ENCODE measurements at places on chromosomes 6 and 20.

DNA sequence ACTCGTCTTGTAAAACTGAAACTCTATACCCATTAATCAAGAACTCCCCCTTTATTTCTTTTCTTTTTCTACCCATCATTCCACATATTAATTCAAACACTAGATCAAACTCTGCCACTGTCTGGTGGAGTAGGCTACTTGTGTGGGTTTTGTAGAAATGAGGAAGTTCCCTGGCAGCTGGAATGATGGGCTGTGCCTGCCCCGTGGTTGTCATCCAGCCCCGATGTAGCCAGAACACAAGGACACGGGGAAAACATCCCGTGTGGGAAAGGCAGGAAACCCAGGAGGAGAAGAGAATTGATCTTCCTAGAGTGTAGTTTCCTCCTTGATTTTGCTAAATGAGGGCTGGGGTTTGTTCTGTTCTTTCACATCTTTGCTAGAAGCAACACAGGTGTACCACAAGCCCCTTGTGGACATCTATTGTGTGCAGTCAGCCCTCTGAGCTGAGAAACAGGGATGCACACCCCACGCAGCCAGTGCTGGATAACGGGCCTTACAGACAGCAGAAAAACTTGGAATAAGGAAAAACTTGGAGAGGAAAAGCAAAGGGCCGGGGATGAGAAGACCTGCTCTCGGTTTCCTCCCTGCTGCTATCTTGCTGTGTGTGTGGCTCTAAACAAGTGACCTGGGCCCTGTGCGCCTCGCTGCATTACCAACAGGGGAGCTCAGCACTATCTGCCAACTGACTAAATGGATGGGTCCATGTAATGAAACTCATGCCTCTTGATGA is 88.0 kb downstream of the SCML4 start:
- DNase-seq = no peak

- no peak for DNase-seq
These were observed 104.8 kb downstream of the AGPAT4 start for GRCh38 chr6:161169035-161169434.

DNA sequence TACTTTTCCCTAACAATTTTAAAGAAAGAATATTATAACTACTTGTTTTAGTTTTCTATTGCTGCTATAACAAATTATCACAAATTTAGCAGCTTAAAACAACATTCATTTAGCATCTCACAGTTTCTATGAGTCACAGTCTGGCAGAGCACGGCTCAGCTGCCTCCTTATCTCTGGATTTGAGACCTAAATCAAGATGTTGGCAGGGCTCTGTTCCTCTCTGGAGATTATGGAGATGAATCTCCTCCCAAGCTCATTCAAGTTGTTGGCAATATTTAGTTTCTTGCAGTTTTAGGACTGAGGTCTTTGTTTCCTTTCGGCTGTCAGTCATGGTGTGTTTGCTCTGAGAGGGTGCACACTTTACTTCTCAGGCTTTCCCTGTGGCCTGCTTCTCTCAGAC is 1065.8 kb upstream of the EYS start:
- DNase-seq = no peak

- DNase-seq = no peak
These were observed 827.3 kb upstream of the FLRT3 start for GRCh38 chr20:15164726-15165125.

- no peak for DNase-seq
These were observed 172.4 kb downstream of the DTNBP1 start for GRCh38 chr6:15490242-15491100.

DNA sequence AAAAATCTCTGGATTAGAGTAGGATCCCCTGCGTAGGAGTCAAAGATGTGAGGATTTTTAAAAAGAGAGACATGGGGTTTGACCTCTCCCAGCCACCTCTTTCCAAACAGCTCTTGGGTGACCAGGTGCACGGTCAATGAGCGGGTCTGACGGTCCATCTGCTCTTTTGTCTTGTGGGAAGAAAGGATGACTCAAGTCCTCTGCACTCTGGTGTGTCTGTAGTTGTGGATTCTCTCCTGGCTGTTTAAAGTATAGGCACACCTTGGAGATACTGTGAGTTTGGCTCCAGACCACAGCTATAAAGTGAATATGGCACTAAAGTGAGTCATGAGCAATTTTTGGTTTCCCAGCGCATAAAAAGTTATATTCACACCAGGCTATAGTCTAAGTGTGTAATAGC is 209.8 kb downstream of the BMP7 start:
- no peak for DNase-seq

DNA sequence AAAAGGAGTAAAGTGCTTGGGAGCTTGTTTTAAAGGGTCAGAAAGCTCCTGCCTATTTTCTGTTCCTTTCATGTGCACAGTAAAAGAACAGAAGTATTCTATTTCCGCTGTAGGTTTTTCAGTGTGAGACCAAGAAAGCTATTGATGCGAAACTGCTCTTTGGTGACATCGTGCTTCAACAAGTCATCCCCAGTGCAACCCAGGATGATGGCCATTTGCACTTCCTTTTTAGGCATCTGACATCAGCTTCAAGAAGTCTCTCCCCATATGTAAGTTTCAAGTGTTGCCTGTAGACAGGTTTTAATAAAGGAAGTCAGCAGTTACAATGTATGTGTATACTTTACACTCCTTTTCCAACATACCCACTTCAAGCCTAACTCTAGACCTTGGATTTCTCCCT is 131.6 kb downstream of the RFX6 start:
- DNase-seq = no peak

GRCh38 chr6:149410557-149410956 is 10.5 kb downstream of the SUMO4 start:
- no peak for DNase-seq

- DNase-seq = no peak
These were observed 20.7 kb upstream of the ZNF76 start for GRCh38 chr6:35238843-35239289.

Measured in type B pancreatic cell (in vitro differentiated cells).